ENCODE measurements at places on chromosomes 2 and 18.

DNA sequence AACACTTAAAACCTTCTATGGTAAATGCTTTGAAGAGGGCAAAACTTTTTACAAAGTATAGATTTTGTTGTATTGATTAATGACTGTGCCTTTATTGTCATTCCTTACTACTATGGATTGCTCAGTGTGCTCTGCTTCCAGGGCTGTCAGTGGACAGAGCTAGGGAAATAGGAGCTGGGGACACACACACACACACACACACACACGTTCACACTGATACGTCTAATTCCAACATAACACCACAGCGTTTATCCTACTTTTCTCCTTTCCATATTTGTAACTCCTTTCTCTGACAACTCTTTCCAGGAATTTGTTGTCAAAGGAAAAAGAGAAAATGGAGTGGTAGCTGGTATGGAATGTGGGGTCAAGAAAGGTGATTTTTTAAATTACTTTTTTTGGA is 21.8 kb downstream of the WDR7 start:
- DNase-seq = no peak
- H3K4me1 ChIP-seq = peaks cover 14% of the 10 kb centered on the region
- no peak overlapping the region for H3K4me3 ChIP-seq
- no peaks in the 10 kb centered on the region for H3K27me3 ChIP-seq
- peaks cover 22% of the 10 kb centered on the region for H3K36me3 ChIP-seq

DNA sequence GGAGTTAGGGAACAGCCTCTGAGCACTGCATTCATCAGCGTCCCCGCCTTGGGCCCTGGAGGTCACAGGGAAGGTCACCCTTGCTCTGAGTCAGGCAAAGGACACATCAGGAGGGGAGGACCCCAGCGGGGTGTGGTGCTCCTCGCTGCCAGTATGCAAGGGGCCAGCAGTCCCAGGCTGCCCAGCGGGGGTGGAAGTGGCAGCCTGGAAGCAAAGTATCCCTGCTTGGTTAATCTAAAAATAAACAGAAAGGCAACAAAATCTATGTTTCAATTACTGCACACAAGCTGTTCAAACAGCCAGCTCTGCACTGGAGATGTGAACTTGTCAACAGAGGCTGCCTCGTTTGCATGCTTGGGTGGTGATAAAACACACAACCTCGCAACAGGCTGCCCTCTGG is 164.1 kb downstream of the KLHL29 start:
- H3K4me1 ChIP-seq = peaks cover 6% of the 10 kb centered on the region
- H3K4me3 ChIP-seq = no peak overlapping the region
- no peak for DNase-seq
- H3K27me3 ChIP-seq = no peaks in the 10 kb centered on the region
- H3K27ac ChIP-seq = no peak overlapping the region
- H3K36me3 ChIP-seq = no peaks in the 10 kb centered on the region

- peaks cover 32% of the 10 kb centered on the region for H3K36me3 ChIP-seq
- peaks cover 4% of the 10 kb centered on the region for H3K4me1 ChIP-seq
- H3K27me3 ChIP-seq = no peaks in the 10 kb centered on the region
- DNase-seq = no peak
- H3K27ac ChIP-seq = no peak overlapping the region
These were observed 17.3 kb downstream of the MTA3 start for GRCh38 chr2:42585779-42586178.

- peak overlapping the region; percentile 30 for H3K4me3 ChIP-seq
- no peak overlapping the region for H3K27ac ChIP-seq
- no peak for DNase-seq
- no peaks in the 10 kb centered on the region for H3K36me3 ChIP-seq
These were observed 28.4 kb upstream of the PTMA start for GRCh38 chr2:231679908-231680284.

- peak overlapping the region; percentile 46 for H3K4me3 ChIP-seq
- peaks cover 31% of the 10 kb centered on the region for H3K4me1 ChIP-seq
- peak; percentile 66 for DNase-seq
- peaks cover 26% of the 10 kb centered on the region for H3K36me3 ChIP-seq
- H3K27ac ChIP-seq = peak overlapping the region; percentile 81
These were observed 85.9 kb upstream of the RFX8 start for GRCh38 chr2:101560780-101561315.

DNA sequence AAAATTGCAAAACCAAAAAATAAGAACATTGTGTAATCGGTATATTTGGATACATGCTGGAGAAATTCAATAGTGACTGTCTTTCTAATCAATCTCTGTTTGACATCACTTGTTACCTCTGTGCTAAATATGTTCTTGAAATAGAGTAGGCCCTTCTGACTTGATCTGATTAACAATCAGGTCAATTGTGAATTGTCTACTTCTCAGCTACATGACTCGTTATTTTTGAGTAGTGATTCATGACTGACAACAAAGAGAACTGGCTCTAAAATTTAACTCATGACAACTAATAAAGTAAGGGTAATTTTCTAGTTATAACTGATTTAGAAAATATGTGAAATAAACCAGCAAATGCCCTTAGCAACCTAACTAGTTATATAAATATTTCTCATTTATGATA is 312.1 kb downstream of the TMX3 start:
- H3K4me1 ChIP-seq = no peaks in the 10 kb centered on the region
- no peak for DNase-seq
- peaks cover 2% of the 10 kb centered on the region for H3K27me3 ChIP-seq
- no peak overlapping the region for H3K4me3 ChIP-seq

- H3K36me3 ChIP-seq = peaks cover 2% of the 10 kb centered on the region
- no peak overlapping the region for H3K27ac ChIP-seq
- no peak overlapping the region for H3K4me3 ChIP-seq
- no peak for DNase-seq
- H3K4me1 ChIP-seq = no peaks in the 10 kb centered on the region
These were observed 76.6 kb downstream of the BMPR2 start for GRCh38 chr2:202452744-202453143.

DNA sequence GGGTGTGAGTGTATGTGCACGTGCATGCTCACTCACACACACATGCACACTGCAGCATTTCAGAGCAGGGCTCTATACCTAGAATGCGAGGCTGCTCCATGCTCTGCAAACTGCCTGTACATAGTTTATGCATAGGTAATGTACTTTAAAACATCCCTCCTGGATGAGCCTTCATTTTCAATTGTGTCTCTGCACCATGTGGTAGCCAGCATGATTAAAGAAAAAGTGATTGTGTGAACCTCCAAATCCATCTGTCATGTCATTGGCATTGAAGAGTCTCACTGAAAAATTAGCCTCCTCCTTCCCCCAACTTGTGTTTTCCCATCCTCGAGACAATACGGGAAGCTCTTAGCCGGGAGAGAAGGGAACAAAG is 120.9 kb upstream of the SPATS2L start:
- H3K4me3 ChIP-seq = no peak overlapping the region
- H3K4me1 ChIP-seq = no peaks in the 10 kb centered on the region
- no peaks in the 10 kb centered on the region for H3K36me3 ChIP-seq

DNA sequence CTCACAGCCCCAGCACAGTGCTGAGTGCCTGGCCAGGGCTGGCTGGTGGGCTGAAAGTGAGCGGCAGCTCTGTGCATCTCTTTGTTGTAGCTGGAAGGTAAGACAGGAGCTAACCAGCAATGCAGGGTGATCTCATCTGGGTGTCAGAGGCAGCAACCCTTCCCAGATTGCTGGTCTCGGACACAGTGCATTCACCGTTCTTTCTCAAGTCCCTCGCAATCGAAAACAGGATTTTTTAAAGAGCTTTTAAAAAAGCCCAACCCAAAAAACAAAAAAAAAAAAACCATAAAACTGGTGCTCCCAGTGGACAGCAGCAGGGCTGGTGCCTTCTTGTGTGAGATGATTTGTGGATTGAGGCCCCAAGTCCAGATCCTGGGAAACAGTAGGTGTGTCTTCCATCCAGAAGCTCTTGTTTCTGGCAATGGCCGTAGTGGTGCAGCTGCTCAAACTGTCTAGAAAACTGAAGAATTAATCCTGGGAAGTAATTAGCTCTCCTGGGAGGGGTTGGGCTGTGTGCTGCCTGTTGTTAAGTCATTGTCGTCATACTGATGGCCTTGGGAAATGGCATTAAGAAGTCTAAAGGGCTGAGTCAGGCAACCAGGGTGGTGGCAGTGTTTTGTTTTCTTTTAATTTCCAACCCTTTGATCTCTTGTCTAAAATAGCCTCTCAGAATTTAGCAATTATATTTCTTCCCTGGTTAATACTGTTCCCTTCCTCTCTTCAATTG is 156.7 kb downstream of the KLHL29 start:
- peaks cover 4% of the 10 kb centered on the region for H3K4me1 ChIP-seq
- H3K4me3 ChIP-seq = no peak overlapping the region
- no peaks in the 10 kb centered on the region for H3K27me3 ChIP-seq
- no peak for DNase-seq
- H3K27ac ChIP-seq = no peak overlapping the region

GRCh38 chr2:215811409-215812345 is 201.7 kb downstream of the MREG start:
- H3K4me3 ChIP-seq = peak overlapping the region; percentile 42
- peaks cover 9% of the 10 kb centered on the region for H3K27me3 ChIP-seq
- H3K36me3 ChIP-seq = no peaks in the 10 kb centered on the region
- H3K4me1 ChIP-seq = peaks cover 11% of the 10 kb centered on the region
- no peak for DNase-seq
- H3K27ac ChIP-seq = no peak overlapping the region

GRCh38 chr18:45658756-45659155 is 43.5 kb downstream of the SLC14A2 start:
- H3K4me1 ChIP-seq = peaks cover 9% of the 10 kb centered on the region
- H3K27ac ChIP-seq = no peak overlapping the region
- H3K27me3 ChIP-seq = peaks cover 16% of the 10 kb centered on the region
- no peaks in the 10 kb centered on the region for H3K36me3 ChIP-seq
- no peak overlapping the region for H3K4me3 ChIP-seq

DNA sequence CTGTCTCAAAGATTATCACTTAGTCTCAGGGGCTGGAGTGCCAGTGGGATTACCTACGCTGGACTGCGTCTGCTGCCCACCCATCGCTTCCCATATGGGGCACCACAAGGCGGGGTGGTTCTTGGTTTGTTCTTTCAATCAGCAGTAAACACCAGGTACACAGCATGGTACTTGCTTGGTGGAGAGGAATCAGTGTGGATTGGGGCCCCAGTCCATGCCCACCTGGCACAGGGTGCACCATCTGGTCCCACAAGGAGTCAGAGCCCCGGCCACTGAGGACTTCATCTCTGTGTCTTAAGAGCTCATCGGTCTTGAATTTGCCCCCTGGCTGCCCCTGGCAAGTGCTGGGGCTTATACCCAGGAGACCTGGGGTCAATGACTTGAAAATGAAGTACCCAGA is 96.2 kb downstream of the GLI2 start:
- DNase-seq = no peak
- H3K4me3 ChIP-seq = no peak overlapping the region
- no peaks in the 10 kb centered on the region for H3K27me3 ChIP-seq
- H3K4me1 ChIP-seq = no peaks in the 10 kb centered on the region
- H3K27ac ChIP-seq = no peak overlapping the region

DNA sequence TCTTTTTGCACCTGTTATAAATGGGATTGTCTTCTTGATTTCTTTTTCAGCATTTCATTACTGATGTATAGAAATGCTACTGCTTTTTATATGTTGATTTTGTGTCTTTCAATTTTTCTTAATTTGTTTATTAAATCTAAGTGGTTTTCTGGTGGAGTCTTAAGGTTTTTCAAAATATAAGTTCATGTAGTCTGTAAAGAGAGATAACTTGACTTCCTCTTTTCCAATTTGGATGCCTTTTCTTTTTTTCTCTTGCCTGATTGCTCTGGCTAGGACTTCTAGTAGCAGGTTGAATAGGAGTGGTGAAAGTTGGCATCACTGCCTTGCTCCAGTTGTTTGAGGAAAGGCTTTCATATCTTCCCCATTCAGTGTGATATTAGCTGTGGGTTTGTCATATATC is 28.6 kb upstream of the GALNT5 start:
- H3K27ac ChIP-seq = no peak overlapping the region
- no peak for DNase-seq
- H3K27me3 ChIP-seq = peaks cover 27% of the 10 kb centered on the region
- H3K4me1 ChIP-seq = no peaks in the 10 kb centered on the region

DNA sequence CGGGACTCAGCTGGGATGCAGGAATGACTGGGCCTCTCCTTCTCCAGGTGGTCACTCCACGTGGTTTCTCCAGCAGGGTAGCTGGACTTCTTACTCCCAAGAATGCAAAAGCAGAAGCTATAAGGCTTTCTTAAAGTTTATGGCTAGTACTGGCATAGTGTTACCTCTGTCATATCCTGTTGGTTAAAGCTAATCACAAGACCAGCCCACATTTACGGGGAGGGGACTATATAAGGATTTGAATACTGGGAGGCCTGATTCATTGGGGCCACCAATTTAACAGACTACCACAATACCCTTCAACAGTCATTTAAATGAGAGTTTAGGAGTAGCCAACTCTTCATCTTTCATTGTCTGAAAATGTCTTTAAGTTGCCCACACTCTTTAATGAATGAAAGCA is 94.4 kb upstream of the TSPYL6 start:
- H3K4me1 ChIP-seq = no peaks in the 10 kb centered on the region
- H3K27ac ChIP-seq = no peak overlapping the region
- peaks cover 32% of the 10 kb centered on the region for H3K27me3 ChIP-seq

DNA sequence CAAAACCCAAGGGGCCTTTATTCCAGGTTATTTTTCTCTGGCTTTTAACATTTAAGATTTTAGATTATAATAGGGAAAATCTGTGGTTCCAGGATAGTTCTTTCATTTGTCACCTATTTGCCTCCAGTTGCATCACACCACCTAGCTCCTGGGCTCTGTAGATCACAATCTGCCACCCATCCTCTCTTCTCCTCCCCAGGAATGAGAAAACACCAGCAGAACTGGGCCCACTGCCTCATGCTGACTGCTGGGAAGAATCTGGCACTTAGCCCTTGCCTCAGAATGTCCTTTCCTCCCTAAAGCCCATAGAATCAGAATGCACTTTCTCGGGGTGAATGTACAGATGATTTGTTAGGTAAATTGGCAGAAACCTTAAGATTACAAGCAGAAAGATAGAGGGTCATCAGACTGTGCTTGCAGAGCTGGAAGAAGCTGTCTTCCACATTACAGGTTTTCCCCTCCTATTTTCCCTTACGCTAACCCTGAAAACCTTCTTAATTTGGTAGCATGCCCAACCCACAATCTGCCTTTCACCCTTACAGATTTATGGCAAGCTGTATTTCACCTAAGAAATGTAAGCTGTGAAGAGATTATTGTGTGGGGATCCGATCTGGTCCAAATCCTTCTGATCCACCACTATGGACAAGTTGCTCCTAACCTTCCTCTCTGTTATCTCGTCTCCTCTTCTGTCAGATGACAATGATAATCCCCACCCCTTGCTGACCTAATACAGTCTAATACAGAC is 72.6 kb downstream of the LRRC30 start:
- no peak overlapping the region for H3K27ac ChIP-seq
- no peak for DNase-seq
- no peaks in the 10 kb centered on the region for H3K4me1 ChIP-seq
- no peak overlapping the region for H3K4me3 ChIP-seq
- H3K36me3 ChIP-seq = no peaks in the 10 kb centered on the region
- H3K27me3 ChIP-seq = no peaks in the 10 kb centered on the region

GRCh38 chr2:236857781-236858180 is 227.9 kb upstream of the COPS8 start:
- no peak overlapping the region for H3K27ac ChIP-seq
- no peaks in the 10 kb centered on the region for H3K4me1 ChIP-seq
- no peak for DNase-seq
- no peaks in the 10 kb centered on the region for H3K36me3 ChIP-seq
